Stimulated activated CD4-positive, alpha-beta T cell treated with anti-CD3 and anti-CD28 coated beads, Interleukin-4, amount 100 ng/mL, for 48 hours (primary cell): ENCODE measurements at places on chromosomes 3 and 15.

- no peak for DNase-seq
Observed at GRCh38 chr3:133742351-133743091, 3.7 kb upstream of the TF start.

DNA sequence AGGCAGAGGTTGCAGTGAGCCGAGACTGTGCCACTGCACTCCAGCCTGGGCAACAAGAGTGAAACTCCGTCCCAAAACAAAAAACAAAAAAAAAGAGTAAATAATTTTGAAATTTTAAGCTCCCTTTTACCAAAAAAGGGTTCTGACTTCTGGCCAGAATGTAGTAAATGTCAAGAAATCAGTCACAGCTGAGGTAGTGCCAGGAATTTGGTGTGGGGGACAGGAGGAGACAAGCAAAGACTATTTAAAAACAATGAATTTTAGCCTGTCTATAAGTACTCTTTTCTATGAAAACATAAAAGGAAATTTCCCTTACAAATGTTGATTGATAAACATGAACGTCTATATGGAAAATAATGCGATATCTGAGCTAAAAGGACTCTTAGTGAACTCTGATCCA lies 363.7 kb downstream of the FHIT start:
- DNase-seq = no peak

DNA sequence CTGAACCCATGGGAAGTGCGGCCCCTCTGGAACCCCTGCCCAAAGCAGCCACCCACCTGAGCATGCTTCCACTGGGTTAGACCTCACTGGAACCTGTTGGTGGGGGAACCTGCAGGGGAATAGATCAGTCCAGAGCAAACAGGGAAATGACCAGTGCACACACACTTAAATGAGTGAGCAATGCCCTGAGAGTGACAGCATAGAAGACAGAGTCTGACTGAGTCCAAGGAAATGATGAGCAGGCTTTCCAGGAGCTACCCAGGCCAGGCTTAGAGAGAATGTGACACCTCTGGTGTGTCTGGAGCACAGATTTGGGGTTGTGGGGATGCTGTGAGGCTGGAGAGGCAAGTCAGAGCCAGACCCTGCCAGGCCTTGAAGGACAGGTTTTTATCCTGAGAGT lies 28.5 kb downstream of the PLA1A start:
- DNase-seq = no peak

DNA sequence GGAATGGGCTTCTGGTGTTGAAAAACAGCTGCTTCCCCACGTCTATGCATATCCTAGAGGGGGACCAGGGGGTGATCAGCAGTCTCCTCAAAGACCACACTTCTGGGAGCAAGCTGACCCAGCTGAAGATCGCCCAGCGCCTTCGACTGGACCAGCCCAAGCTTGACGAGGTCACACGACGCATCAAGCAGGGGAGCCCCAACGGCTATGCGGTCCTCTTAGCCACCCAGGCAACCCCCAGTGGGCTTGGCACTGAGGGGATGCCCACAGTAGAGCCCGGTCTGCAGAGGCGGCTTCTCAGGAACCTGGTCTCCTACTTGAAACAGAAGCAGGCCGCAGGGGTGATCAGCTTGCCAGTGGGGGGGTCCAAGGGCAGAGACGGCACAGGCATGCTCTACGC lies 2.5 kb downstream of the RBM15B start:
- no peak for DNase-seq

DNA sequence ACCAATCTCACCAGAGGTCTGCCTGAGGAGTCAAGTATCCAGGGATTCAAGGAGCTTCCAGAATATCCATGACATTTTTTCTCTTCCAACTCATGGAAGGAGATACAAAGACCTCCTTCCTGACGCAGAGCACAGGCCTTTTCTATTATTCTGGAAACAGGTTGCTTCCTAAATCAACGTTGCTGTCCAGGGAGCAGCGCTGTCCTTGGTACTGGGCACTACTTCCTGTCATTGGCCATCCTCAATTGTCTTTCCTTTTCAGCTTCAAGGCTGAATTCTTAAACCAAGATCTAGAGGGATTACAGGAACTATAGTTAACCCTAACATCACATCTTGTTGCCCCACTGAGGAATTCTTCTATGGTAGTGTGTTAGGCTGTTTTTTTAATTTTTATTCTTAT lies 50.4 kb upstream of the TBC1D21 start:
- no peak for DNase-seq

- no peak for DNase-seq
Observed at GRCh38 chr3:117473981-117474538, 764.5 kb downstream of the TUSC7 start.

DNA sequence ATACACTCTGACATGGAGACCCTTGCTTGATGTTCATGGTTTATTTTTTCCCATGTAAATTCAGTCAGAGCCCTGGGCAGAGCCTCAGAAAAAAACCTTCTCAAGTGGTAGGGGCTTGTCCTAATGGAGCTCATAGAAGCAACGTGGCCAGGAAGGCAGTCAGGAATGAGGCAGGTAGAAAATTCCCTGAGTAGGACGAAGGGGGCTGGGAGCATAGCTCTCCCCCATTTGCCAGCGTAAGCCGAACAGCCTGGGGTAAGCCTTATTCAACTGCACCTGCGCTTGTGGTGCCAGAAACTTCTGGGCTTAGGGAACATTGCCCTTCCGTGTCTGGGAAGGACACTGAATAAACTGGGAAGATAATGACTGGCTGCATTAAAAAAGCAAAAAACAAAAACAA lies 238.5 kb upstream of the ROPN1 start:
- DNase-seq = no peak

DNA sequence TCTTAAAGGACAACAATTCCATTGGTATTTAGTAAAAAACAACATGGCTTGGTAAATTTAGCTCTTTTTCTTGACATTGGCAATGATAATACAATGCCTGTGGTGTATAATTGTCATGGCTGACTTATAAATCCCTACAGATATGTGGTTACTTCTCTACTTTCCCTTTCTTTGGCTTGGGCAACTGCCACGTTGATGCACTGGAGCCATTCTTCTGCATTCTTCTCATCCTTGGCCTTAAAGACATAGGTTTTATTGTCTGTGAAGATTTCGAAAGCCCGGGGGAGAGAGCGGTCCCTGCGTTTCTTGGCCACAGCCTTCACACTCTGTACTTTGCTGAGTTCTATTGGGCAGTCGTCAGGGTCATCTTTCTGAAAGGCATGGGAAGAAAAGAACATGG lies 101.1 kb upstream of the CCNL1 start:
- DNase-seq = no peak

- DNase-seq = peak; percentile 82
Observed at GRCh38 chr3:14947100-14947885, at the start of gene NR2C2. NR2C2 (plus strand) TSS chr3:14947583; CDS start chr3:15003915, 56,332 bp downstream.

DNA sequence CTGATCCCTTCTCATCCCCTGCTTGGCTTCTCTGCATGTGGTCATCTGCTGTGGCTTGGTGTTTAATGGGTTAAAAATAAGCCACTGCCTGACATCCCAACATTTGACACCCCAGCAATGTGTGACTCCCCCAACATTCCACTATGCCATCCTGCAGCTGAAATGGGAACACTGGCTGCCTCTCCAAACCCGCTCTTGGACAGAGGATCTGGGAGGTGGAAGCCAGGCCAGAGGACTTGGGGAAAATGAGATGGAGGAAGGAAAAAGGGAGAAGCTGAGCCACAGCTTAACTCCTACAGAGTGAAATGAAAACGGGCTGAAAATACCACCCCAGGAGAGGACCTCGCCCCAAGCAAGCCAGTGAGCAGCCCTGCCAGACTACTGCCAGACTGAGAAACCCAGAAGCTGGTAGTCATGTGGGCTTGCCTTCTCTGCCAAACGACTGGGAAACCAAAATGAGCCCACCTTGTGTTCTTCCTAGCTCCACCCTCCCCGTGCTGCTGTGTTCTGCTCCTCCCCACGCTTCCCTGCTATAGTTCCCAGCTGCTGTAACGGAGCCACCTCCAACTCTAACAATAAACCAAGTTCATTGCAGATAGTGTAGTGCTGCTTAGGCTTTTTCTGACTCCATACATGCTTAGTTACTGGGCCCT lies 13.7 kb downstream of the MAP1A start:
- DNase-seq = no peak

GRCh38 chr3:65828706-65829105 lies 210.0 kb downstream of the MAGI1 start:
- no peak for DNase-seq

- no peak for DNase-seq
Observed at GRCh38 chr15:41950127-41950483, 22.3 kb downstream of the EHD4 start.

- DNase-seq = no peak
Observed at GRCh38 chr3:69009559-69010410, 3.7 kb downstream of the EOGT start.

DNA sequence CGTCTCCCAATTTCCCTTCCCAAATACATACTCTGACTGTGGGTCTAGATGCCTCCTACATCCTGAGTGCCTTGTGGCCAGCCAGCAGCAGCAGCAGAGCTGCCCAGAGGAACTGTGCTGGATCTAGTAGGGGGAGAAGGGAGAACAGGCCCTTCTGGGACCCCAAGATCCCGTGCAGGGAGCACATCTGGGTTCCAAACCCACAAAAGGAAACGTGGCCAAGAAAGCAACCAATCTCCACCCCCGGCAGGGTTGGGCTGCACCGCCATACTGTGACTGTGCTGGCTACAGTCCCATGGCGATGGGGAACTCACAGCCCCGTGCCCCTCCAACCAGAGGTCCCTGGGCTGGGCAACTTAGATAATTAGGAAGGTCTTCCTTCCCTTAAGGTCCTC lies 86.3 kb downstream of the PPCDC start:
- DNase-seq = no peak

DNA sequence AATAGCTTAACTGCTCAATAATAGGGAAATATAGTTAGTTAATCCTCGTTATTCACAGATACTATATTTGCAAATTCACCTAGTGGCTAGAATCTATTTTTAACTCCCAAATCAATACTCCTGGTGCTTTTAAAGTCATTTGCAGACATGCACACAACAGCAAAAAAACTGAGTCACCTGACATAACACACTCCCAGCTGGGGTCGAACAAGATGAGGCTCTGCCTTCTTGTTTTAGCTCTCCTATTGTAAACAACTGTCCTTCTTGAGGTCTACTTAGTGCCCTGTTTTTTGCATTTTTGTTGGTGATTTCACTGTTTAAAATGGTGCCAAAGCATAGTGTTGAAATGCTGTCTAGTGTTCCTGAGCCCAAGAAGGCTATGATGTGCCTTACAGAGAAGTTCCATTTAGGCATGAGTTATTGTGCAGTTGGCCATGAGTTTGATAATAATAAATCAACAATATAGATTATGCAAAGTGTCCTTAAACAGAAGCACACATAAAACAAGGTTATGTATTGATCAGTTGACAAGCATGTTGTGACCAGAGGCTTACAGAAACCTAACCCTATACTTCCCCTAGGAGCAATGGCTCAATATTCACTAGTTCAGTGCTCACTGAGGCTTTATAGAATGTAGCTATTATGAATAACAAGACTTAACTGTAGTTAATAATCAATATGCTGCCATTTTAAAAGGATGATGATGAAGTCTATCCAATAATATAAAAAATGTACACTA lies 18.6 kb downstream of the MAP3K13 start:
- no peak for DNase-seq

- no peak for DNase-seq
Observed at GRCh38 chr15:38414357-38414756, 39.6 kb upstream of the FAM98B start.

- DNase-seq = no peak
Observed at GRCh38 chr3:158213461-158213860, 103.6 kb downstream of the RSRC1 start.

GRCh38 chr15:68271854-68272471 lies 5.6 kb upstream of the FEM1B start:
- no peak for DNase-seq

GRCh38 chr15:73325191-73325861 lies 43.4 kb downstream of the HCN4 start:
- no peak for DNase-seq

DNA sequence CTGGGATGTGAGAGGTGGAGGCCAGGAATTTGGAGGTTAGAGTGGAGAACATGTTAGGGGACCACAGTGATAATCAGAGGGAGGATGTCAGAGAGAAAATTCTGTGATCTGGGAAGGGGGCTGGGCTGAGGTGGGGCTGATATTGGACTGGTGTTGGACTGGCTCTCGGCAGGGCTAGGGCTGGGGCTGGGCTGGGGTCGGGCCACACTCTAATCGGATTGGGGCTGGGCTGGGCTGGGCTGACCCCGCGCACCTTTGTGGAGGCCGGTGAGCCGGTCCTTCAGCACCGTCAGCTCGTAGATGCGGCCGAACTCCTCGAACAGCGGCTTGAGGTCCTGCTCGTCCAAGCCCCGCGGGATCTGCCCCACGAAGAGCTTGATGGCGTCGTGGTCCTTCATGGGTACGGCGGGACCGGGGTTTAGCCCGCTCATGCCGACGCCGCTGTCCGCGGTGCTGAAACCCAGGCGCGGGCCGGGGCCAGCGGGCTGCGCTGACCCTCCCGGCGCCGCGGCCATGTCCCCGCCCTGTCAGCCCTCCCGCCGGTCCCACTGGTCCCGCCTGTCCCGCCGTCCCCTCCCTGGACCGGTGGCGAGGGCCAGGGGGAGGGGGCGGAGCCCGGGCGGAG lies 485 bp downstream of the CELF6 start:
- DNase-seq = peak; percentile 34

DNA sequence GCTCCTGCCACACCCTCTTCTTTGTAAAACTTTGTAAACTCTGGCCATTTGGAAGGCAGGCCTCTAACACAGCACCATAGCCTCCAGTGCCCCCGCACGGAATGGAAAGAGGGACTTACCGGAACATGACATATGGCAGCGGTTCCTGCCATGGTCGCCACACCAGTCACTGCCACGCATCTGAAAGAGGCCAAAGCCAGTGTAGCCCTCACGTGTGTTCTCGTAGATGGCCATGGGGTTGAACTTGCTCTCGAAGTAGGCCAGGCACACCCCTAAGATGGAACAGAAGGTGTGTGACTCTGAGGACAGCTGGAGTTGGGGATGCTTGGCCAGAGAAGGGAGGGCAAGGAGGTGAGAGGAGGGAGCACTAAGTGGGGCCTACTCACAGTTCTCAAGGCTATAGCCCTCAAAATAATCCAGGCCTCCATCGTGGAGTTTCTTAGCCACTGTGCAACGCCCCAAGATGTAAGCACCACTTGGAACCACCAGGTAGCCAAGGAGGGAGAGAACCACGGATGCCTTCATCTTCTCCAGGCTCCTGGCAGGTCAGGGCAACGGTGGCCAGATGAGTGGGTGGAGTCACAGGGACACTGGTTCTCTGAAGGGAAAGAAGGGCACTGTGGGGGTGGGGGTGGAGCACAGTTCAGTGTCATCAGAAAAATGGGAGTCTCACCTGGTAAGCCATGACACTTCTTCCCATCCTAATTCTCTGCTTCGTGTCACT lies 3.5 kb downstream of the LYZL4 start:
- DNase-seq = no peak

- DNase-seq = peak; percentile 32
Observed at GRCh38 chr3:119294696-119295671, 801 bp downstream of the ARHGAP31 start.

DNA sequence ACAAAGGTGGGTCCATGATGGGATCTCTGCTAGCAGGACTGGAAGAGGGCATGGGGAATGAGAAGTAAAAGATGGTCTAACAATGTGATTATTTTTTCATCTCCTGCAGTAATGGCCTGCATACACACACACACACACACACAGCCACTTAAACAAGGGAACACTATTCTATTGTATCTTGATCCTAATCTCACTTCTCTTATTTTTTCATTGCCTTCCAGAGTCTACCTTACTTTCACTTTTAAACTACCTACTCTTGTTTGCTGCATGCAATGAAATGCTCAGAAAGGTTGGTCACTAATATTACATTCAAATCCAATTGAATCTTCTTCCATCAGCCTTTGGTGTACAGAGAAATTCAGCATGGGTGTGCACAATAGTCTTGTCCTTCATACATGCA lies 853.8 kb downstream of the IGSF11 start:
- DNase-seq = no peak

- no peak for DNase-seq
Observed at GRCh38 chr3:59658274-59658673, 608.4 kb upstream of the CFAP20DC start.

GRCh38 chr15:94348084-94348483 lies 116.7 kb downstream of the MCTP2 start:
- DNase-seq = no peak
